ENCODE measurements at places on chromosomes 7 and 10.

DNA sequence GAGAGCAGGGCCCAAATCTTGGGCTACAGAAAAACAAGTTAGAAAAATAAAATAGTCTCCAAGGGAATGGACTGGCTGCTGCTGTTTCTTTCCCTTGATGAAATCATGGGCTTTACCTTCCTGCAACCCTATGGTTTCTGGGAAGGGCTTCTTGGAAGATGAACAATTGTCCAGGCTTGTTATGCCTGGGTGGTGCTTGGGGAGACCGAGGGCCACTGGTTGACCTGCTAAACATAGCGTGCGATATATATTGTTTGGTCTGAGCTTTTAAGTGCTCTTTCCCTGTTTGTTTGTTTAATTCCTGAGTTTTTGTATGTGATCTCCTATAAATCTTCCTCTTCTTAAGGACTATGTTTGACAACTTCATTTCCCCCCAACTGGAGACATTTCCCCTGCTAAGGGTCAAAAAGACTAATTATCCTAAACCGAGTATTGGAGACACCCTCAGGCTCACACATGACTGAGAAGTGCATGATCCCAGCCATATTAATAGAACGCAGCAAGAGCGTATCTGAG lies 37.9 kb downstream of the SLC25A28 start:
- DNase-seq, result no peak

GRCh38 chr10:91541481-91541880 lies 91.4 kb downstream of the PPP1R3C start:
- no peak for DNase-seq

DNA sequence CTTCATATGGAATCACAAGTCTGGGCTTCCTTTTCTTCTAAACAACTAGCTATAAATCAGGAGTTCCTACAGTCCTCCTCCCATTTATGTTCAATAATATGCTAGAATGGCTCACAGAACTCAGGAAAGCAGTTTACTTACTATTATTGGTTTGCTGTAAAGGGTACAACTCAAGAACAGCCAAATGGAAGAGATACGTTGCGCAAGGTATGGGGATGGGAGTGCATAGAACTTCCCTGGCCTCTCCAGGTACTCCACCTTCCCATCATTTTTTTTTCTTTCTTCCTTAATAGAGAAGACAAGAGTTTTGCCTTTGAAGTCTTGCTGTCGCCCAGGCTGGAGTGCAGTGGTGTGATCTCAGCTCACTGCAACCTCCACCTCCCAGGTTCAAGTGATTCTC lies 27.1 kb upstream of the SEMA4G start:
- no peak for DNase-seq

DNA sequence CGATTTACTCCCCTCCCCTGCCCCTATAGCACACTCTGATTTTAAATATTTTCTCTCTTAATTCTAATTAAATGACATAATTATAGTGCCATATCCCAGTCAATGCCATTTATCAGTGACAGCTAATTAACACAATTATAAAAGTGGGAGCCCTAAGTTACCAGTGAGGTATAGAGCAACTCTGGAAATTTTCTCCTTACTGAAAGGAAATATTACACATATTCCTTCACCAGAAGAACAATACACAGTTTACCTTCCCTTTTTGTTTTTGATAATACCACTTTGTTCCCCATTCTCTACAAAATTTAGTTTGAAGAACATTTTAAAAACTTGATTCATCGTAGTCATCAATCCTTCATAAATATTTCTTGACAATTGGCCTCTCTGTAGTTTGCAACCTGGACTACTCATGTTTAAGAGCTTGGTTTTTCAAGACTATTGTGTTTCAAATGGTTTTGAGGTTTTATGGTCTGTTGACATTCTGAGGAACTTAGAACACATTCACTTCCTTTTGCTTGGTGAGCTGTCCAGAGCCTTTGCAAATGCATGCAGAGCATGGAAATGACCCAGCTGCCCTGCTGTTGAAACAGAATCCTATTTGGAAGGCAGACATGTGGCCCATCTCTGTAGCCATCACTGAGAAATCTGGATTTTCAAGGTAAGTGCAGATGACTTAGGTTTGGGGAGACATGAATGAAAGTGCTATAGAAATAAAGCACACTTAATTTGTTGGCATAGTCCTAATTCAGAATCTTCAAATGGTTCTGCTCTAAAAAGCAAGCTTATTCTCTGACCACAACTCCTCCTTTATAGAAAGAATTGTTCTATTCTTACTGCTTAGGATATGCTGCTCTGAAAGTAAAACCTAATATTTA lies at the start of gene GPR141:
GPR141 (plus strand) TSS at position 521 of the 875 bp plus-strand sequence. CDS start 56,628 bp downstream, outside the sequence.
- DNase-seq, result no peak

DNA sequence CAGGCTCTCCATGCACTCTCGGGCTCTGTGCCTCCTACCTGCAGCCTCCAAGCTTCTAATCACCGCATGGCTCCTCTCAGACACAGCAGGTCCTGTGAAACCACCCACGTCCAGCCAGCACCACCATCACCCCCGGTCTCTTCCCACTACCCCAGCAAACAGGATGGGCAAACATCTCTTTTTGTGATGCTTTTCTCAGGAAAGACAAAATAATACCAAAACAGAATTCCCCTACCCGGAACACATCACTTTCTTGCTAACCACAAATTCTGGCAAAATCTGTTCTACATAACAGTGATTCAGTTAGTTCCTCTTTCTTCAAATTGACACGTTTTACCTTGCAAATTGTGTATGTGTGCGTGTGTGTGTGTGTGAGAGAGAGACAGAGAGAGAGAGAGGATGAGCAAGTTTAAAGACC lies 6.5 kb downstream of the SNX8 start:
- DNase-seq, result no peak

- DNase-seq, result no peak
These were observed 13.1 kb upstream of the CUX1 start for GRCh38 chr7:101804088-101804963.

- no peak for DNase-seq
These were observed 10.1 kb downstream of the FZD9 start for GRCh38 chr7:73443548-73444255.

DNA sequence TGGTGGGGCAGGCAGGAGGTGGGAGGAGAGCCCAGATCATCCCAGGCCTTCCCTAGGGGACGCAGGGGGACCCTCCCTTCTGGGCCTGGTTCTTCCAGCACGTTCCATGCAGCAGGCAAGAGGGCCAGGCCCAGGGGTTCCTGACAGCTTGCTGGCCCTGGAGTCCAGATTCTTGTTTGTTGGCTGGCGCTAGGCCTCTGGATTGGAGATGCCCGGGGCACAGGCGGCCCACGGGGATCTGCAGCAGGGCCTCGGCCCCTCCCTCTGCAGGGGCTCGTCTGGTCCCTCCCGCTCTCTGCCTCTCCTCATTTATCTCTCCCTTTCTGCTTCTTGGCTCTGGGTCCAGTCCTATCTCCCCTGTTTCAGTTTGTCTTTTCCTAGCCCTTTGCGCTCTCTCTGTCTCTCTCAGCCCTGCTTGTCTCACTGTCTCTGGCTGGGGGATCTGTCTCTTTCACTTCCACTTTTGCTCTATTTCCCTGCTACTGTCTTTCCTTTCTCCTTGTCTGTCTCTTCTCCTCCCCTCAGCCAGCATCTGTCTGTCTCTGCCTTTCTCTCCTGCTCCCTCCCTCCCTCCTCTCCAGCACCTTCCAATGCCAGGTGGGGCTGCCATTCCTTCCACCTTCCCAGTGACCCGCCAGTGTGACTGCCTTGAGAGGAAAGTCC lies 1.1 kb upstream of the AQP1 start:
- DNase-seq, result no peak

DNA sequence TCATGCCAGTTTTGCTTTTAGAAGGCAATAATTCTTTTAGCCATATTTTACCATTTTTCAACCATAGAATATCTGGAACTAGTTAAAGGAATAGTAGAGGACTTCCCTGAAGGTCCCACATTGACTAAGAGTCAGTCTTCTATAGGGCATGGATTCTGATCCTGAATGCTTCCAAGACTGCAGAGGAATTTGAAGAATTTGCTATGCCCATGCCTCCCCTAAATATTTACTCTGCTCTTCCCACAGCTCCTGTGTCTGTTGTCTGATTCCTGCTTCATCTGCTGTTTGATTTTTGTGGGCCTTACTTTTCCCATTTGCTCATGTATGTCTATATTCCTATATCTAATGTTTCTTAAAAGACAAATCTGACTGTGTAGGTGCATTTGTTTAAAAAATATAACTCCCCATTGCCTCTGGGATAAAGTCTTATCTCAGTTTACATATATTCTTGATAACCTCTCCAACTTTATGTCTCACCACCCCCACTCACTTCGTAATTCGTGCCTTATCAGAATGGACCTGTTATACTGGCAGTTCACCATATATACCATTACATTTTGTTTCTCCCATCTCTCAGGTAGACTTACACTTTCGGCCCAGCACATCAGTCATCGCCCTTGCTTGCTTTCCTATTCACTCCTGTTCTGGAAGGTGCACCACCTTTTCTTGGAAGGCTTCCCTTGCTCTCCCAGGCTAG lies 33.9 kb downstream of the LRRC4 start:
- no peak for DNase-seq

- DNase-seq, result no peak
These were observed 10.2 kb upstream of the EPHA1 start for GRCh38 chr7:143418681-143419458.

DNA sequence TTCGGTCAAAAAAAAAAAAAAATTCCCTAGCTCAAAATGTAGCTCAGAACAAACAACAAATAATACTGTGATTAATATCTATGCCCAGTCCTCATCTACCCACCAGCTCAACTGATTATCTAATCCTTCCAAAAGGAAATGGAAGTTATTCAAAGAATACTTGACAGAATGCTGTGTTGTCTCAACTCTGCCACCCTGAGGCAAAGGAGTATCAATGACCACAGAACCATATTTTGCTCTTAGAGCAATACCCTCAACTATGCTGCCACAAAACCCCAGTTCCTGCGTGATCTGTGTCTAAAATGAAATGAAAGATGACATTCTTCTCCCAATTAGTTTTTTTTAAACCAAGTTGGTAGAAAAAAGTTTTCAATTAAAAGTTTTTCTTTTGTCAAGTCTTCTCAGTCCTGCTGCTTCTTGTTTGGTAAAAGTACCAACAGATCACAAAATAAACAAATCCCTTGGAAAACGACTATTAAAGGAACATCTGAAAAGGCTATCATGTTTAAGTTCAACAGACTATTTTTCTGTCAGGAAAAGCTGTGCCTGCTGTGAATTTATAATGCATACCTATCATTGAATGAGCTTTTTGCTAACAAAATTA lies 21.6 kb downstream of the RBM28 start:
- peak; percentile 15 for DNase-seq

- no peak for DNase-seq
These were observed 15.9 kb upstream of the TMEM72 start for GRCh38 chr10:44895280-44895679.

- DNase-seq, result no peak
These were observed 72.9 kb upstream of the OGDHL start for GRCh38 chr10:49834976-49835375.

- DNase-seq, result no peak
These were observed 164.1 kb upstream of the RHEB start for GRCh38 chr7:151683615-151684407.

GRCh38 chr10:119132521-119133345 lies 28.8 kb downstream of the DENND10 start:
- DNase-seq, result no peak

GRCh38 chr10:114932945-114933344 lies 5.0 kb upstream of the TRUB1 start:
- no peak for DNase-seq

DNA sequence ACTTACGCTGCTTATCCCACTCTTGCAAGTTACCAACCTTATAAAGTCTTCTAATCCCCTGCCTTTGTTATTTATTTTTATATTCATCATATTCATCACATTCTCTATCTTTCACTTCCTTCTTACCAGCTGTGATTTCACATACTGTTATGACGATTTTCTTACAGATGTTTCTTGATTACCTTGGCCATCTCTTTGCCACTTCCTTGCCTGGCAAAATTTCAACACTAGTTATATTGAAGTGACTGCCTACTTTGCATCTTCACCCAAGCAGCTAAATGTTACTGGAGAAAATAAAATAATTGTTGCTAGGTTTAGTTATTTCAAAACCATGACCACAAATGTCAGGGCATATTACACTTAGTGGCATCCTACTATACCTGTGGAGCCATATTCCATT lies 8.8 kb upstream of the STEAP4 start:
- no peak for DNase-seq

GRCh38 chr10:73239908-73240307 lies 7.1 kb downstream of the DNAJC9 start:
- no peak for DNase-seq

- DNase-seq, result no peak
These were observed 124.5 kb downstream of the SLC16A9 start for GRCh38 chr10:59585046-59585700.

DNA sequence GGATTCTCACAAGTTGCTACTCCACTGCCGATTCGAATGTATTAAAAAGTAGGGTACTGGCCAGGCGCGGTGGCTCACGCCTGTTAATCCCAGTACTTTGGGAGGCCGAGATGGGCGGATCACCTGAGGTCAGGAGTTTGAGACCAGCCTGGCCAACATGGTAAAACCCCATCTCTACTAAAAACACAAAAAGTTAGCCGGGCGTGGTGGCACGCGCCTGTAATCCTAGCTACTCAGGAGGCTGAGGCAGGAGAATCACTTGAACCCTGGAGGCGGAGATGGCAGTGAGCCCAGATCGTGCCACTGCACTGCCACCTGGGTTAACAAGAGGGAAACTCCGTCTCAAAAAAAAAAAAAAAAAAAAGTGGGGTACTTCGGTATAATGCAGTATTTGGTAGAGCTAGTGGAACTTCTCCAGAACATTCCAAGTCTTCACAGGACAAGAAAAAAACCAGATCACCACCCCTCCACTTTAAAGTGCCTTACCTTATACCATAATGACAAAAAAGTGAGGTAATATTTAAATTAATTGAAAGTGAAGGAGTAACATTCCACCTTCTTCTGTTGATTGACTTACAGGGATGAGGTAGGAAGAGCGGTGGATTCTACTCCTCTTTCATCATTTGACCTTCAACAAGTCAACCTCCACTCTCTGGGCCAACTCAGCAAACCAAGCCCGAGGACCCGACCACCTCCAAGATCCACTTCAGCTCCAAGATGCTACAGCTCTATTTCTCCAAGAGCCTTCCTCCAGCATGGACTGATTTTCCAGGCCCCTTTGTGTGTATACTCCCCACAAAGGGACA lies 2.0 kb downstream of the BAZ1B start:
- no peak for DNase-seq

DNA sequence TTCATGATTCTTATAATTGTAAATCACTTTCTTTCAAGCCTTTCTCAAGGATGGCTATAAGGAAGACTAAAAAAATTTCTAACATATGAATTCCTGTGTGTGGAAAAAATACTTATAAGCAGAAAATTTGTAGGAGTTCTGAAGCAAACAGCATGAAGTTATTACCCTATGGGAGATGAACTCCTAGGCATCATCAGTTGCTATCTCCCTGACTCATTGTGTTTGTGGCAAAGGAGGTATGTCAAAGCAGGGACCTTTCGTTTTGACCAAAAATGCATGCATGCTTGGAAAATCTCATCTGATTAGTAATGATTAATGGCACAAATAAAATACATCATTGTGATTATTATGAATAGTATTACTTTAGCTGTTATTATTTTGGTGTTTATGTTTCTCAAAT lies 59.4 kb downstream of the CALCR start:
- no peak for DNase-seq

- DNase-seq, result no peak
These were observed 511.4 kb downstream of the XPNPEP1 start for GRCh38 chr10:109411917-109412316.

GRCh38 chr7:133039614-133040013 lies 42.3 kb downstream of the CHCHD3 start:
- DNase-seq, result no peak

- no peak for DNase-seq
These were observed 4.8 kb downstream of the IFIT2 start for GRCh38 chr10:89306434-89307268.

GRCh38 chr10:112838784-112839481 lies 111.1 kb upstream of the TCF7L2 start:
- DNase-seq, result no peak

GRCh38 chr10:70064486-70064885 lies 11.8 kb downstream of the MACROH2A2 start:
- no peak for DNase-seq

Measured in NCI-H460 (cell line).